ENCODE measurements at places on chromosomes 5 and 9.
A peak's percentile ranks its signal among the peaks of the same experiment; 100 is the strongest.

DNA sequence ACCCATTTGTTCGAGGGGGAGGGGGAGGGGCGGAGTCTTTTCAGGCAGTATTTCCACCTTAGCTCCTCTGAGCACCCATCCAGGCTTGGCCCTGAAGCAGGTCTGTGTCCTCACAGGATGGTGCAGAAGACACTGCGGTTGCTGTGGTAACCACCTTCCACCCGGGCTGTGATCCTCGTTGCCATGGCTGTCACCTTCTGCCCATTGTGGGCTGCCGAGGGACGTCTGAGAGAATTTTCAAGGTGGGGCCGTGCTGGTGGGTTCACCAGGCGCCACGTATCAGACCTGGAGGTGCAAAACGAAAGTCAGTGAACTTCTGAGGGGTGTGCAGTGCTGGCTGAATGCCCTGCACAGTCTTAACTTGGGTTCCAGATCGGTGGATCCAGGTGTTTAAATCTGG, 26.7 kb downstream of the POLR1E start:
- DNase-seq, result no peak

GRCh38 chr9:71766663-71767062, 1.6 kb downstream of the CEMIP2 start:
- DNase-seq, result no peak

DNA sequence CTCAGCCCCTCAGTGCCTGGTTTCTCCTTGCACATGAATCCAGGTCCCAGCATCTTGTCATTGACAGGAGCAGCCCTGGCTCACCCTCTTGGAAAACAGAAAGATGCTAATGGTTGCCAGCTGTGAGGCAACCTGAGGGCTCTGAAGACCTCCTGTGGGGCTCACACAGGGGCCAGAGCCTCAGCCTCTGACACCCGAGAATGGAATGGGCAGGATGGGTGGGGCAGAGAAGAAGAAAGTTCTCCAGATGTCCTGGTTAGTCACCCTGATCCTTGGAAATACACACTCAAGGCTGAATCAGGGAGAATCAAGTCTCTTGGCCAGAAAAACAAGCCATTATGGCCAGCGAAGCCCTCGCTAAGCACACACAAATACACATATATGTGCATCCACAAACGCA, 32.3 kb upstream of the SPATA31E1 start:
- DNase-seq, result no peak

DNA sequence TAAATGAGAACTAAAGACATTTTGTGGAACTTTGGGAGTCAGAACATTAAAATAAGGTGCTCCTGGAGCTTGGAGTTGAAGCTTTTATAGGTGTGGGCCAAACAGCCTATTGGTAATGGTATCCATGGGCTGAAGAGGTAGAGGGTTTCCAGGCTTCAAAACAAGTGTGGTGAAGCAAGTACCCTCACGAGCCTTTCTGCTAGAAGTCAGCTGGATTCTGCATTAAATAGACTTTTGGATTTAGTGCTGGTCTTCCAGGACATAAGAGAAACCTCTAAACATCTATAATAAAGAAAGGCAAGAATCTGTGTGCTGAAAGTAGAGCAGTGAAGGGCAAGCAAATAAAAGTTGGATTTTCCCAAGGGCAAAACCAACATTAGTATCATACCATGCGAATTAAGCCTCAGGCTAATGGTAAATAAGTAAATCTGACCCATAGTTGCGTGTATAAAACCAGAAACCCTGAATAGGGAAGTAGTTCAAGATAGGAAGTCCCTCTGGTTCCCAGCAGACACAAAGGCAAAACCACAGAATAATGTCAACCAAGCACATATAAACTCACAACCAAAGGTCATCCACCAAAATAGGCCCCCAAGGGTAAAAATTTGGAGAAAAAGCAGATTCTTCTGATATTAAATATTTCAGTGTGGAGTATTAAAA, 306.3 kb downstream of the TLE4 start:
- DNase-seq, result no peak

- no peak for DNase-seq
Observed at GRCh38 chr5:6829150-6829784, 116.0 kb downstream of the TENT4A start.

- DNase-seq, result no peak
Observed at GRCh38 chr5:82719368-82719767, 357.8 kb downstream of the TMEM167A start.

DNA sequence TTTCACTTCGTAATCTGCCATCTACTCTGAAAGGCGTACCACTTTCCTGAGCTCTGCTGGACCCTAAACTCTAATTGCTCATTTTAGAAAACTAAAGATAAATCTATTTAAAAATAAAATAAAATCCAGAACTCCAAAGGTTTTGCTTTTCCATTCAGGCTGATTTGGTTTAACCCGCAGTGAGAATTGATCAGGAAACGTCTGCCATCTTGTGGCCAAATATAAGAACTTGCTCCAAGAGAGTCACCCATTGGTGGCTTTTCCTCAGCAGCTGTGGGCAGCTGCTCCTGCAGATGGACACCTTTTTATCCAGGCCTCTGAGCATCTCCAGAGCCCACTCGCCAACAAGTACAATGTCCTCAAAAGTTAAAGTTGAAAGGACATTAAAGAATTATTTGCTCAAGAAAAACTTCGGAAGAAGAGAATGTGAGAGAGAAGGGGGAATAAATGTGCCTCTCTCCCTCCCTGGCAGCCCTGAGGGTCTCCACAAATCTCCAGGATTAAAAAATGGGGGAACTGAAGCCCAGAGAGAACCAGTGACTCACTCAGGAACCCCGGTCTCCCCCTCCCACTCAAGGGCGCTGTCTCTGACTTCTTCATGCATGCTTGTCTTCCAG, 4.1 kb downstream of the SAXO1 start:
- no peak for DNase-seq

GRCh38 chr5:88736494-88736893, 146.5 kb downstream of the MEF2C start:
- DNase-seq, result no peak

- DNase-seq, result no peak
Observed at GRCh38 chr9:136865041-136865767, 904 bp downstream of the EDF1 start.

- peak; percentile 29 for DNase-seq
Observed at GRCh38 chr9:19049917-19050636, 850 bp downstream of the RRAGA start.

GRCh38 chr9:111316796-111317195, 13.2 kb downstream of the OR2K2 start:
- no peak for DNase-seq

- no peak for DNase-seq
Observed at GRCh38 chr5:166287866-166288265, 2003.6 kb upstream of the WWC1 start.

DNA sequence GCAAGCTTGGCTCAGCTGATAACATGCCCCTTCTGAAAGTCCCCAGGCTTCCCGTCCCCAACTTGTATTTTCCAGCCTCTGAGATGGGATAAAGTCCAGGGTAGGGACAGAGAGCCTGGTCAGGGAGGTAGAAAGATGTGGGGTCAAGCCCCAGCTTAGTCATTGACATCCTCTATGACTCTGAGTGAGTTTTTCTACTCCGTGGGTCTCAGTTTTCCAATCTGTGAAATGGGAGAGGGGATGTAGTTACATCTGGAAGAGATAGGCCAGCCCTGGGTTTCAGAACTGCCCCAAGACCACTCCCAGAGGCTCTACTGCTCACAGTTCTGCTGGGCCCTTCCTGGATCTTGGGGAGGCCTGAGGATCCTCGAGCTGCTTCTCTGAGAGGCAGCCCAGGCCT, 3.1 kb downstream of the GPRIN1 start:
- DNase-seq, result no peak

GRCh38 chr9:81313877-81314276, 375.5 kb downstream of the TLE1 start:
- no peak for DNase-seq

Measured in posterior cingulate gyrus (tissue), 11 donors.